ENCODE measurements at places on chromosomes 3 and 15.

DNA sequence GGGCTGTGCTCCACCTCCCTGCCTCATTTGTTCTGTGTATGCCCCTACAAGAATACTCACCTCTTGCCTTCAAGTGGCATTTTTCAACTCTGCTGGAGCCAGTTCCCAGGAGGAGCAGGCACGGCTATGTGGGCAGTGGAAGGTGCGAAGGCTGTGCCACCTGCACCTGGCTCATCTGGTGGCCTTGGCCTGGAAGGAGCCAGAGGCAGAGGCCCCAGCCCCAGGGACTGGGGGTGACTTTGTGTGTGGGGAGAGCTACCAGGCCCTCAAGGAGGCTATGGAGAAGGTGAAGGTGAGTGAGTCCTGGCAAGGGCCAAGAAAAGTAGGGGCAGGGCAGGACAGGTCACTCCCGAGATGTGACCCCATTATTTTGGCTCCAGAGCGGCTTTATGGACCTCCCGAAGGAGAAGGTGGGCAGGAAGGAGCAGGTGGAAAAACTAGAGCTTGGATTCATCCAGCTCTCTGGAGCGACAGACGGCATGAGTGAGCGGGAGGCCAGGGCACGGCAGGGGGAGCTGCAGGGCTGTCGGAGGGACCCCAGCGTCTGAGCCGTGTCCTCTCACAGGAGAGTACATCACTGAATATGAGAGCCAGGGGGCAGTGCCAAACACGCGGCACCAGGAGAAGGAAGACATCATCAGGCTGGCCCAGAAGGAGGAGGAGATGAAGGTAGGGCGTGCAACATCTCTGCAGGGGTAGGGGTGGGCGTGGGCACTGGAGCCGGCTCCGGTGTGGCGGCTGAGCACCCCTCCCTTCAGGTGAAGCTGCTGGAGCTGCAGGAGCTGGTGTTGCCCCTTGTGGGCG lies 57.3 kb upstream of the UBE2Q2 start:
- DNase-seq, result peak; percentile 75

- DNase-seq, result no peak
Measured at GRCh38 chr3:11434563-11435096, 162.4 kb downstream of the ATG7 start.

- no peak for DNase-seq
Measured at GRCh38 chr3:46854555-46854991, 8.7 kb downstream of the MYL3 start.

DNA sequence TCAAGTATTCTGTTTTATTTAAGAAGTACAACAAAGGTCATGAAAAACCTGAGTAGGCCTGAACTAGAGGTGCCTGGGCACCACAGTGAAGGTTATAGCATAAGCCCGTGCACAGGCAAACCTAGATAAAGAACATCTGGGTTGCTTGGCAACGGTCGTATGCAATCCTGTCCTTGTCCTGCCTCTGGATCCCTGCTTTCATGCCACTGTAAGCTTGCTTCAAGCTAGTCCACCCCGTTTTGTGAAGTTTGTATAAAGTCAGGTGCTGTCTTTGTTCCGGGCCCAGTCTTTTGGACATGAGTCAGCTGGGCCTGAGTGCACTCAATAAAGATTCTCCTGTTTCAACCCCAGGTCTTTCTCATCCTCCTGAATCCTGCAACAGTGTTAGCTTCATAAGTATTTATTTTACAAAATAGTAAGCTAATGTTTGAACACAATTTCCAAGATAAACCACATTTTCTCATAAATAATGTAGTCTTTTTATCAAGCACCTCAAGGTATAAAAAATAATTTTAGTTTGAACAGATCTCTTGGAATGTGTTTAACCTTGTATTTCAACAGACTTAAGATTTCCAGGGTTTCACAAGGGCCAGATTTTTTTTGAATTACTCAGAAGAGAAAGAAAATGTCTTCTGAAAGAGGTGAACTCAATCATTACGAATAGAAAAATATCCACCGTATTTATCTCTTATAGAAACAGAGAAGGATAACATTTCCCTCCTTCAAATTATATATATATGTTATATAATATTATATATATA lies 14.3 kb upstream of the SLC9C1 start:
- peak; percentile 46 for DNase-seq

DNA sequence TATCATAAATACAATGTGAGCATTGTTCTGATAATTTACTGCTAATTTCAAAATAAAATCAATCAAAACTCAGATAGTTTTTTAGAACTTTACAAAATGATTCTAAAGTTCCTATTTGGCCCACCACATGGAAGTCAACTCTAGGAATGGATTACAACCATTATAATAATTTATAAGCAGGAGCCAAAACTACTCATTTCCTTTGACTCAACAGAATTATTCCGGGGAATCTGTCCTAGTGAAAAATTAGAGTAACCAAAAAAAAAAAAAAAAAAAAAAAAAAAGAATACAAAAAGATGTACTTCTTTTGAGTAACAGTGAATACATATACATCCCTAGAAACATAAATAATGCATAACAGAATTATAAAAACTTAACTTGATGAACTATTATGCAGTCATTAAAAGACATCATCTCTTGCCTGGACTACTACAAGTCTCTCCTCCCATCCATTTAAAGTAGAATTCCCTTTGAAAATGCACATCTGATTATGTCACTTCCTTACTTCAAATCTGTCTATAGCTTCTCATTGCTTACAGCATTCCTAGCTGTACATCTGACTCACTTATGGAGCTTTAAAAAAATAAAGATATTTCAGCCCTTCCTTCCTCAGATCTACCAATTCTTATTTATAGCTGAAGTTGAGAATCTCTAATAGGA lies 43.4 kb downstream of the HDGFL3 start:
- no peak for DNase-seq

- no peak for DNase-seq
Measured at GRCh38 chr3:29557186-29557585, 276.3 kb downstream of the RBMS3 start.

DNA sequence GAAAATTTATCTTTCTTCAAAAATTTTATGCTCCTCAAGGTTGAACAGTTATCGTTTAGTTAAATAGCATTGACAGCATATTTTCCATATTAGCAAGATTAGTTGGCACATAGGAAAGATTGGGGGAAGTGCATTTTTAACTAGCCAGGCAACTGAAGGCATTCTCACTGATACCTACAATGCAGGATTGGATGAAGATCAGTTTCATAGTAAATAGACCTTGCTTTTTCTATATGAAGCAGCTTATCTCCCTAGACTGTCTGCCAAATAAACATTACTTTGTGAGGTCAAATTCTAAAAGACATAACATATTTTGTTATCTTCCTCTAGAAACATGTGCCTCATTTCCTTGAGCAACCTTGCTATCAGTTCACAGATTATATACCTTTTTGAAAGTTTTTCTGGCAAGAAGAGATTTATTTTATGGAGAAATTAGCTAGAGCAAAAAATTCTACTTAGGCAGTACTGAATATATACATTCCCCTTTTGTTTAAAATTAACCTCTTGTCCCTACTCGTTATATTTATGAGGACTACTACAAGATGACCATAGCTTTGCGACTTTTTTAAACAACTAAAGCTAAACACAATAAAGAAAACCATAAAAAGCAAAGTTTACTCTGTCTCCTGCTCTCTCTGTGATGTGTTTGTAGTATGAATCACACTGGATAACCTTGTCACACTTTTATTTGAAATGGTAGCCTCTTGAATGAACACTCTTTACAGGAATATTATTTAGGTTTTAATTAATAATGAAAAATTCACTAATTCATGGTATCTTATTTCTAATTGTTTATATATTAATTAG lies 654.9 kb upstream of the TBL1XR1 start:
- DNase-seq, result no peak

GRCh38 chr15:80367094-80367493 lies 37.1 kb upstream of the ARNT2 start:
- DNase-seq, result peak; percentile 12

DNA sequence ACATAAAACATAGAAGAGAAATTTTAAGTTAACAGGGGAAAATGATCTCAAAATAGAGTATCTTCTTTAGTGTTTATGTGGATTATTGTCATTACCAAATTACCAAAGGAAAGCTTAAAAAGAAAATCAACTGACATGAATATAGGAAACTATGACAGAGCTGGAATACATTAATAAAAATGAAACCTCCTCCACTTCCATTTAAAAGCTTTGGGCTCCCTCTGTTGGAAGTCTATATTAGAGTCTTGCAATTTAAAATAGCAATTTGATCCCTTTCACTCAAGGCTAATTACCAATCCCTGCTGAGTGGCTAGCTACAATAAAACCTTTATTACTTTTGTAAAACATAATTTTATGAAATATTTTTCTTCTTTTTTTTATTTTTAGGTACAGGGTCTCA lies 61.4 kb upstream of the IMPG2 start:
- DNase-seq, result peak; percentile 11

DNA sequence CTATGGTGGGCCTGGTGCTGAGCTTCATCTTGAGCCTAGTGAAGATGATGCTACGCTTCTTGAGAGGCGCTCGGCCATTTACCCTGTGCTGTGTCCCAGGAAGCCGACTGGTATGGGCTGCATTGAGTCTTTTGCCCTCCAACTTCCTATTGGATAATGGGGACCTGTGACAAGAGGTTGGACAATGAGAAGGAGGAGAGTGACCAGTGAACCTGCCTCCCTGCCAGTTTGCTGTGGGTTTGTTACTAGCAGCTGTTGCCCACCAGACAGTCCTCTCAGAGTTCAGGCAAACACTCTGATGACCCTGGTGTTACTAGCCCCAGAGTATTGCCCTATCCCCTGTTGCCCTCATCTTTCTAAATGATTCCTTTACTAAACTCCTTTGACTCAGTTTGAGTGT lies 99.6 kb upstream of the PFN2 start:
- DNase-seq, result no peak

GRCh38 chr3:12347301-12347700 lies 58.4 kb downstream of the PPARG start:
- no peak for DNase-seq

- no peak for DNase-seq
Measured at GRCh38 chr15:40787344-40787841, 17.6 kb downstream of the C15orf62 start.

- no peak for DNase-seq
Measured at GRCh38 chr3:195587406-195587805, 3.7 kb upstream of the APOD start.

DNA sequence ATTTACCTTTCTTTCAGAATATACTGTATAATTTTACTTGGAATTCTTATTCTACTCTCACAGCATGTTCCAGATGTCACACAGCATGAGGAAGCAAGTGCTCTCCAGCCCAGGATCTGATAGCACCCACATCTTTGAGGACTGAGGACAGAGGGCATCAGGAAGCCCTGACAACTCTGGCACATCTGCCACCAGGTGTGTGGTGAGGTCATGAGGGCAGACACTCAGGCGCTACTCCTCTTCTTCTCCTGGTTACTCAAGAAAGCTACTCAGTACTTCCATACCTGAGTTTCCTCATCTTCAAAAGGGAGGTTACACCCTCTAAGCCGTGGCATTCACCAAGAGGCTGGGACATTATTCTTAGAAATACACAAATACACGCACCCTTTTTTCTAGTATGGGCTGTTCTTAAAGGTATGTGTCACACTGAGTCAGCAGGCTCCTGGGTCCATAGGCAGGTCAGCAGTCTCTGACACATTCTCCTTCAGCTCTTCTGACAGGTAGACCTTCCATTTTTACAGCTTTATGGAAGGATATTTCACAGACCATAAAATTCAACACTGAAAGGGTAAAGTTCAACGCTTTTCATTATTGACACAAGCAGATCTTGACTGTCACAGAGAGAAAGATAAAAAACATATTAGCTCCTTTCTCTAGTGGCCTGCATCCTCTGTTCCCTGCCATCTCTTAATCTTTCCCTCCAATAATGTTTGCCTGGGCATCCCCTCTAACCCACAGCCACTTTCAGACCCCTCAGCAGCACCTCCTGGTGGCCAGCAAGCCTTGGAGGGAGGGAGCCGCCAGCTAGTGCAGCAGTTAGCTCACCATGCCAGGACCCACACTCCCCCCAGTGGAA lies 103.2 kb upstream of the TJP1 start:
- DNase-seq, result peak; percentile 40

GRCh38 chr3:35422836-35423601 lies 216.3 kb upstream of the ARPP21 start:
- no peak for DNase-seq

DNA sequence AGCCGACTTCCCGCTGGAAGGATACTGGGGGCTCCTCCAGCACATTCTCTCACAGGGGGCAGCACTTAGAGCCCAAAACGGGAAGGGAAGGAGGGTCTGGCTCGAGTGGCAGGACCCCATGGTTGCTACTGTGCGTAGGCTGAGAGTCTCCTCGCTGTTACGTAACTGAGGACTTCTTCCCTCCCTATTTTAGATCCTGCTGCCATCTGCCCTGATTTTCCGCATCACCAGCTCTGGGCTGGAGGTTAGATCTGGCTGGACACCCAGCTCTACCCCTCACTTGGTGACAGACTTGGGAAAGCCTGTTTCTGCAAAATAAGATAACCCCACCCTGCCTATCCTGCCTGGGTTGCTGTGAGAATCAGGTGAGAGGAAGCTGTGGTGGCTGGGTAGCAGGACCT lies 47.7 kb downstream of the BDH1 start:
- DNase-seq, result peak; percentile 70

DNA sequence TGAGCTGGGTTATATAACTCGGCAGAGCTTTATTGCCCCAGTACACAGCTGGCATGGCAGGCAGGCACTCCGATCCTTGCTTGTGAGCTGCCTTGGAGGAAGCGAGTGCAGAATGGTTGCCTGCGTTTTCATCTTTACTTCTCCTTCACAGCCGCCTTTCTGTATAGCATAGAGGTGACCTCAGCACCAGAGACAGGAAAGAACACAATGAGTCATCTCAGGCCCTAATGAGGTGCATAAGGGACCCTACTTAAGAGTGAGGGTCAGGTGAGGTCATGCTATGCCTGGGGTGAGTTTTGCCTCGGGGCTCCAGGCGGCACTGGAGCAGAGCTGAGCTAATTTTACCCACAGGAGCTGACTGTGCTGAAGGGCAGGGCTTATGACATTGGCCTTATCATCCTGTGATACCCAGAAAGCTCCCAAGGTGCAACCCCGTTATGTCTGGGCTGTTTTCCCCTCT lies 43.5 kb downstream of the LPP start:
- DNase-seq, result no peak

DNA sequence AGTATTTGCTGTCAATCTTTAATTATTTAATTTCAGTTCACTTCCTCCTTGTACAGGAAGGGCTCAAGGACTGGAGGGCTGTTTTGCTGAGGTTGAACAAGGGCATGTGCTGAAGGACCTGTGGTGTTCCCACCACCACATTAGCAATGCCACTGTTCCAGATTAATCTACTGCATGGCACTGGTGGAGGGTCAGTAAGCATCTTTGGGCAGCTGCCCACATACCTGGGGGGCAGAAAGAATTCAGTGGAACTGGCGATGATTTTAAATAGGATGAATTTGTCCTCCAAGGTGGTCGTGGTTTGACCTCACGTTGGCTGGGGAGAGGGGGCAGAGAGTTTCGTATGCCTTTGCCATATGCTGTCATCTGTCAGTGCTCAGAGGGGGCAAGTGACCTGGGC lies 244.8 kb downstream of the TLE3 start:
- no peak for DNase-seq

- DNase-seq, result no peak
Measured at GRCh38 chr15:35580606-35581005, 34.6 kb upstream of the DPH6 start.

DNA sequence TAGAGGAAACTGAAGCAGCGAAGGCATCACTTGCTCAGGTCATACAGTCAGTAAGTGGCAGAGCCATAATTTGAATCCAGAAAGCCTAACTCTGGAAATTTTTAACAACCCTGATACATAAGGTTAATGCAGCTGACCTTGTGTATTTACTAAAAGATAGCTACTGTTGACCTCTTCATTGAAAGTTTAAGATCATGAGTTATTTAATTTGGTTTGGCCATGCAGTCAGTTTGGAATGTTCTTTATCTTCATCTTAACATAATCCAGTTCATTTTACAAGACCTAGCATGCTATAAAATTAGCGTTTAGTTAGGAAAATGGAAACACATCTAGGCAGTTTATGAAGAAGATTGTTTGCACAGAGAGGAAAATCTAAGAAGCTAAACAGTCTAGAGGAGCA lies 240.9 kb downstream of the RBMS3 start:
- DNase-seq, result no peak
